Effector CD4-positive, alpha-beta T cell (primary cell): ENCODE measurements at places on chromosomes 6 and 20.

DNA sequence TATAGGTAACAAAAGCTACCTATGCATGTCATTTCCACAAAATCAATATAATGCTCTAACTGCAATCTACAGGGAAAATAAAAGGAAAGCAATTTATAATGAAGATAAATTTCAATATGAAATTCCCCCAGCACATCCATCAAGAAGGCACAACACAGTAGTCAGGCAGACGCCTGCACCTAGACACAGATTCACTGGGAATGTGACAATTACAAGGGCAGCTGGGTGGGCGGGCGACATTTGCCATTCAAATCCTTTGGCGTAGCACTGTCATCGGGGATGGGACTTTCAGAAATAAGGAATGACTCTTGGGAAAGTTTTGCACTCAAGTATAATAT, 60.4 kb downstream of the SULF2 start:
- DNase-seq, result no peak

DNA sequence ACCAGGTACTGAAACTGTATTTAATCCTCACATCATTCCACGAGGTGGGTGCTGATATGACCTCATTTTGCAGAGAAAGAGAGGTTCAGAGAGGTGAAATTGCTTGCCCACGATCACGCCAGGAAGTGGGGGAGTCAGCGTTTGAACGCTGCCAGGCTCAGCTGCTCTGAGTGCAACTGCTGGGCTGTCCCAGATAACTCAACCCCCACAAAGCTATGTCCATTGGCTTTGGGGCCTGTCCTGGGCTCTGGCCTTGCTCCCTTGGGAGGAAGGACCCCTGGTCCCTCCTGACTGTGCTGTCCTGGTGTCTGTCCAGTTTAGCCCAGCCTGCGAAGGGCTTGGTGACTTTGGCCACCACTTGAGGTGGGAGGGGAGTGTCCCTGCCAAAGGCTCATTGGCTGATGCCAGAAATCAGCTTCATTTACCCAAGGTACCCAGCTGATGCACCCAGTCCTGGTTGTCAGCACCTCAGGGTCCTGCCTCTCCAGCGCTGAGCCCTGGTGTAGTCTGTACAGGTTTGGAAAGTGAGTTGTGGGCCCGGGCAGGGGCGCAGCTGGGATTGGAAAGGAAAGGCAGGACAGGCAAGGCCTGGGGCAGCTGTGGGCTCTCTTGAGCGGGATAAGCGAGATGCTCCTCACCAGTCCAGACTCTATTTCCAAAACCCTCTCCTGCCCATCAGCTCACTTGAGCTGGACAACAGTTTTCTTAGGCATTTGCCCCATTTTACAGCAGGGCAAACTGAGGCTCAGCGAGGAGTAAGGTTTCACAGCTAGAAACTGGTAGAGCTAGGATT, 38.5 kb downstream of the SUN5 start:
- DNase-seq, result no peak

- peak; percentile 47 for DNase-seq
Observed at GRCh38 chr20:38032585-38033329, 499 bp downstream of the TTI1 start.

DNA sequence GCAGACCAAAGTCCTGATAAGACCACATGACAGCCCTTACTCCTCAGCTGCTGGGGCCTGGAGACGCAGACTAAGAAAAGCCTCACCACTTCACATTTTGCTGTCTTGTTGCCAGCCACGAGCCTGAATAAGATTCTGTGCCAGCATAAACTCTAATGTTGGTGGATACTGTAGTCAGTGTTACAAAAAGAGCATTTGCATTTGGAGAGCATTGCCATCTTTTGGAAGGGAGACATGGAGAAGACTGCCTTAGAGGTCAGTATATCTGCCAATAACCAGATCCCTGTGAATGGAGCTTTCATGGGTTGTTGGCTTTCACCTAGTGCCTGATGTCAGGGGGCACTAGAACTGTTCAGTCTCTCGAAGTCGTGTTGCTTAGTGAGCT, 315.2 kb downstream of the ZFAND3 start:
- DNase-seq, result no peak

GRCh38 chr6:116651916-116652315, 16.6 kb downstream of the ZUP1 start:
- no peak for DNase-seq

GRCh38 chr6:117272032-117272866, 6.9 kb downstream of the VGLL2 start:
- DNase-seq, result no peak

- no peak for DNase-seq
Observed at GRCh38 chr20:15642676-15643075, 930.6 kb downstream of the KIF16B start.

DNA sequence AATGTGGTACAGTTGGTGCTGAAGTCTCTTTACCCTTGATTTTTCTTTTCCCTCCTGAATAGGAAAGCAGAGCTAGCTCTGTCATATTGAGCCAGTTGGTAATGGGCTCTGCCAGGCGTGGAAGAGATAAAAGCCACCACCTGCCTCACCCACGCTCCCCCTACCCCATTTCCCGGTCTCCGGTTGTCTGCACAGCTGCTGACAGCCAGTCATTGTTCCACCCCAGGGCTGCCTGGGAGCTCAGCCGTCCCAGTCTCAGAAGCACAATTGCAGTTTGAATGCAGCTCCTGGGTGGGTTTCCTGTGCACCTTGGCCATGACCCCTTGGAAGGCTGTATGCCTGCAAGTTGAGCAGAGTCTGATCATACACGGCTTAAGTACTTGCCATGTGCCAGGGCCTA, 675.2 kb upstream of the FLRT3 start:
- no peak for DNase-seq

- no peak for DNase-seq
Observed at GRCh38 chr6:139336488-139336887, 38.0 kb downstream of the CITED2 start.

- DNase-seq, result no peak
Observed at GRCh38 chr6:22221630-22222029, 75.2 kb downstream of the PRL start.

DNA sequence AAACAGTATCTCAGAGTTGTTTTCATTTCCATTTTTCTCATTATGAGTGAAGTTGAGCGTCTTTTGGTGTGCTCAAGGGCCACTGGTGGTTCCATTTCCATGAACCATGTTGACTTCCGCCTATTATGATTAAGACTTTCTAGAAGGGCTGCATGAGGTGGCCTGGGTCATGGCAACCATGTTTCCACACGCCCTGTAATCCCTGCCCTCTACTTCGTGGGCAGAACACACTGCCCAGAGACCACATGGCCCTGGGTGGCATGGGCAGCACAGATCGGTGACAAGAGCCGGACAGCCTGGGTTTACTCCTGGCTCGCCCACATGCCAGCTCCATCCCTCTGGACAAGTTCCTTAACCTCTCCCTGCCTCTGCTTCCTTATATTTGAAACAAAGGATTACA, 14.8 kb downstream of the PRPH2 start:
- DNase-seq, result no peak

DNA sequence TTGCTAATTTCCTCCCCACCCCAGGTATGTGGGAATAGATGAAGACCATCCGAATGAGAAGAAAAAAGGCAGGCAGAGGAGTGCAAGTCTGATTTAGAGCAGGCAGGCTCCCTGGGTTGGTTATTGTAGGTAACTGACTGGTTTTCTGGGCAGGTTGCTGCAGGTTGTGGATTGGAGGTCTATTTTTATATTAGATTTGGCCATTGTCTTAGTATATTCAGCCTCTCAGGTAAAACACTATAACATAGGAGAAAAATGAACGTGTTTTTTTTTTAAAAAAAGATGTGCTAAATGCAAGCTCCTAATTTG, 492 bp upstream of the TBC1D7 start:
- DNase-seq, result no peak

DNA sequence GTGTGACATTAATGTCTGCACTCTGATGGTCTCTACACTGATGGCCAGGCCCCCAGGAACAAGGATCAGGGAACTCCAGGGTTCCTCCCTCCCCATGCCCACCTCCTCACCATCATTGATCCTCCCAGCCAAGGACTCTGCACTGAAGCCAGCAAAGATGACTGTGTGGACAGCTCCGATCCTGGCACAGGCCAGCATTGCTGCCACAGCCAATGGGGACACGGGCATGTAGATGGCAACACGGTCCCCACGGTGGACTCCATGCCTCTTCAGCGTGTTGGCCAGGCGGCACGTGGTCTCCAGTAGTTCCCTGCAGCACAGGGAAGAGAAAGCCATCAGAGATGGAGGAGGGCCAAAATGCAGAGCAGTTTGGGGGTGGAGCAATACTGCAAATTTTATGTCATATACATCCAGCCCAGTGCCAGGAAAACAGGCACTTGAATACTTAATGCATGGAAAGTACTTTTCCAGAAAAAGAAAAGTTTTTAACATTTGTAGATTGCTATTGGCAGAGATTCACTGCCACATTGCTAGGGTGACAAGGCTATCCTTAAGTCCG, 27.2 kb downstream of the ACSS1 start:
- DNase-seq, result no peak

- no peak for DNase-seq
Observed at GRCh38 chr6:43796903-43797890, 27.2 kb downstream of the VEGFA start.

DNA sequence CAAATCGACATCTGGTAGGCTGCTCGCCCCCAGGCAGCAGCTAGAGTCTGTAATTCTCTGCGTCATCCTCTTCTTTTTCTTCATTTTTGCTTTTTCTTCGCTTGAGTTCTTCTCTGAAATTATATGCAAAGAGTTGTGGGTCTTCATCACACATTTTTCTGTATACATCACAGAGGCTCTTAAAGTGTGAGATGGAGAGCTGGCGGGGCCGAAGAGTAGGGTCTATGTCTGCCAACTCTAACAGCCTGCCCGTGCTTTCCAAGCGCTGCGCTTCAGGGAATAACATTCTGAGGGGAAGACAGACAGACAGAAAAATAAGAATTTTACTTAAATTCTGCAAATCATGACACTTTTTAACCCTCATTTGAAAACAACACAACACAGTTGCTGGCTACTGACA, 6.0 kb upstream of the CLDN20 start:
- no peak for DNase-seq

DNA sequence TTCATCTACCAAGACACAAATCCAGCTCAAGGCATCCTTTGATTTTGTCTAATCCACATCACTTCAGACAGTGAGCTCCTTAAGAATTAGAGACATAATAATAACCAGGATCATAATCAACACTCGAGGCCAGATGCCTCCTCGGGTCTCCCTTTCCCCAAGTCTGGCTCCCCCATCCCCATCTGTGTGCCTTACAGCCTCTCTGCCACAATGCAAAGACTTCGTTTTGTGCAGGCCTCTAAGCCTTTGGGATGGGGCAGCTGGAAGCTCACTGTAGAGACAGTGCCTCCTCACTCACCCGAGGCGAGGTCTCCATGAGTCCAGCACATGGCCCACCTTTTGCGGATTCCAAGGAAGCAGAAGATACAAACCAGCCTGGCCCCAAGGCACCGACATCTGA, 30.3 kb downstream of the LRFN2 start:
- DNase-seq, result no peak

GRCh38 chr6:31450751-31451150, 47.2 kb upstream of the MICB start:
- no peak for DNase-seq

DNA sequence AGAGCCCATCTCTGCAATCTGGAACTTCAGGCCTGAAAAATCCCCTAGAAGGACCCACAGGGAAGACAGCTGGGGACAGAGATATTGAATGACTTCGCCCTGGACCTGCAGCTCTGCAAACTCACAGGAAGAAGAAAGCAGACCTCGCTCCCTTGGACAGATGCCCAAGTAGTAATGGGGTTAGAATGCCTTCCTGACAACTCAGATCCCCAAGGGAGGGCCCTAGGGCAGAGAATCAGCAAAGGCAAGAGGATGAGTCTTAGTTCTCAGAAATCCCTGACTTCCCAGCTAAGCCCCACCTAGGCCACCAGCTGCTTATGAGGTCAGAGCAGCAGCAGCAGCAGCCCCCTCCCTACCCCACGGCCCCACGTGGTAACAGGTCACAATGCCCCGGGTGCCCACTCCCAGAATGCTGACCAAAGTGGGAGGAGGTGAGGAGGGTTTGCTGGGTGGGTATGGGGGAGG, at the start of gene C20orf141:
Gene C20orf141 (plus strand): TSS at position 401 of the 465 bp plus-strand sequence. CDS start 198 bp downstream, outside the sequence.
- DNase-seq, result no peak

DNA sequence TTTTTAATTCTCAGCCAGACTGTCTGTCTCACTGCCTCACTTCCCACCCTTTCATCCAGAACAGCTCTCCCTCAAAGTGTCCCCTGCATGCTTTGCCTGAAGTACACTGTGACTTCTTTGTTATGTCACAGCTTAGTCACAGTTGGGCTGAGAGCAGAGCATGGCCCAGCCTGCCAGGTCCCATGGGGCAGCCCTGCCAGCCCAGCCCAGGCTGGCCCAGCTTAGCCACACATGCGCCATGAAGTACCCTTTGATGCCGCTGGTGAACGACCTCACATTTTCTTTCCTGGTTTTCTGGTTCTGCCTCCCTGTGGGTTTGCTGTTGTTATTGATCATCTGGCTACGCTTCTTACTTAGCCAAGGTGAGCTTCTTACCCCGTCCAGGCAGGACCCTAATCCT, at the start of gene ADIG:
Gene ADIG (plus strand): TSS at position 185 of the 400 bp plus-strand sequence. CDS start 54 bp downstream, at position 239.
- DNase-seq, result no peak

DNA sequence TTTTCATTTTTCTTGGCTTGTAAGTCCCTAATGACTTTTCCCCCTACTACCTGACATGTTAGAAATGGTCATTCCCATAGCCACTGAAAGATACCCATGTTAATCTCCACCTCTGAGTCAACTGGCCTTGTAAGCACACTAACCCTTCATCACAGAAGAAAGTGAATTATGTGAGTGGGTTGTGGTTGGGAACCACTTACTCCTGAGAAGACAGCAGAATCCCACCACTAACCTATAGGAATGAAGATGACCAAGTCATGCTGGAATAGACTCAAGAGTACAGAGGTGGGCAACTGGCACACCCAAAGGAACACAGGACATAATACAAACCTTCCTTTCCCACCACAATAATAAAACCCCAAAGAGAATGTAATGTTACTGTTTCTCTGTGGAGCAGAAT, 30.1 kb downstream of the RAMACL start:
- DNase-seq, result no peak

DNA sequence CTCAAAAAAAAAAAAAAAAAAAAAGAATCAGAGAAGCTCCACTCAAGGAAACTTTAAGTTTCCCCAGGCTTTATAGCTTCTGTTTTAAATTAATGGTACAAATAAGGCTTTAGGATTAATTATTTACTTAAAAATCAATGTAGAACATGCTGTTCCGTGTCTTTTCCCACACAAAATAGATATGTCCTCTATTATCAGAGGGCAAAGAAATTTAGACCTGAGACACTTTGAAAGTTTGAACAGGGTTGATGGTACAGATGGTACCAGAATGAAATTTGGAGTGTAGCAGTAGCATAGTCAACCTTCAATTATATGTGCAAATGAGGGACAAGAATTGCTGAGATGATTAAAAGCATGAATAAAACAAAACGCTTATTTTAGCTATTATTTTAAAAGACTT, 32.2 kb upstream of the REV3L start:
- DNase-seq, result no peak

GRCh38 chr20:61442075-61442670, 190.1 kb downstream of the CDH4 start:
- DNase-seq, result no peak

DNA sequence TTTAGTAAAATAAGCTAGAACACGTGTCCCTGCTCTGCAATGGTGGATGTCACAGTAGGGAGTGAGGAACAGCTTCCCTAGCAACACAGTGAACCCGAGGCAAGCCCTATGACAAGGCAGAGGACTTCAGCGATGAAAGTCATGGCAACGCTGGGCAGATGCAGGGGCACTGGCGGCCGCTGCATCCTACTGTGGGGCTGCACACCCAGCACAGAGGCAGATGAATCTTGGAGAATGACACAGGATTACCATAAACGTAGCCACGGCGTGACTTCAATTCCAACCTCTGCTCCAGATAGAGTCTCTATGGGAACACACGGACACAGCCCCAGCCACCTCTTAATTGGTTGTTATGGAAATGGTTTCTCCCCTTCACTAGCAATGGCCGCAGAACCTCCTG, 64.2 kb downstream of the MYLK4 start:
- no peak for DNase-seq
